8988T (cell line): ENCODE measurements at places on chromosomes 7 and 10.
A peak's percentile ranks its signal among the peaks of the same experiment; 100 is the strongest.

DNA sequence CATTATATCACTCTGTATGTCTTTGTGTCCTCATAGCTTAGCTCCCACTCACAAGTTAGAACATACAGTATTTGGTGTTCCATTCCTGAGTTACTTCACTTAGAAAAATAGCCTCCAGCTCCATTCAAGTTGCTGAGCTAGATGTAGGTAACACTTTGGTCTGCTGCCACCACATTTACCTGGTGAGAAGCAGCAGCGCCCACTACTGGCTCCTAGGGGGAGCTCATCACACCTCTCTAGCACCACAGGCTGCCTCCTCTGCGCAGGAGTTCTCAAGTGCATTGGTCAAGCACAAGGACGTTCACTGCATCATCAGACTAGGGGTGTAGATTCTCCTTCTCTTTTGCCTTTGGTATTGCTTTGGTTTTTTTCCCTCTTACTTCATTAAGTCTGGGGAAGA, 530.9 kb upstream of the AUTS2 start:
- DNase-seq = no peak

GRCh38 chr10:35540296-35541164, 64.6 kb upstream of the GJD4 start:
- DNase-seq = no peak

DNA sequence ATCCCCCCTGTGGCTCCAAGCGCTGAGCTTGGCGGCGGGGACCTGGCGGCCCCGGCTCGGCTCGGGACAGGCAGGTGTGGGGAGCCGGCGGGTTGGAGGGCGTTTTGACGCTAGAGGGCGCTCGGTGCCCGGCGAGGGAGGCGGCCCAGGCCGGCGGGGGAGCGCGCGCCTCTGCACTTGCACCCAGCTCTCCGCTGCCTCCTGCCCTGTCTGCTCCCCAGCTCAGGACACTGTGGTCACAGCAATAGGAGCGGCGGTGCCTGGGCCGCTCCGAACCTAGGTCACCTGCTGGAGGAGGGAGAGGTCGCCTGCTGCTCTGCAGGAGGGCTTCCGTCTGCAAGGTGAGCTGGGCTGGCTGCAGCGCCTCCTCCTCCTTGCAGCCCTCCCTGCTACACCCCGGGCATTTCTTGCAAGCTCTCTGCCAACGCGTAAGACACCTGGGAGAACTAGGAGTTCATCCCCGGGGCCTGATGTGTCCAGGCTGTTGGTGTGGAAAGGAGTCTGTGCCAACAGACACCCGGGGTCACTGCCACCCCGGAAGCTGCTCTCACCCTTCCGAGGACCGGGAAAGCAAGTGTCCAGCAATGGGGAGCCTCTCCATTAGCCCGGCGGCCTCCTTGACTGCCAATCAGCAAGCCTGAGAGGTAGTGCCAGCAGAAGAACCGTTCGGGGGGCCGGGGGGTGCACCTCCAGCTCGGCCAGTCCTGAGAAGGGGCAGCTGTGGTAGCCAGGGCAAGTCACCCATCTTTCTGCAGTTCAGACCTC, 620.4 kb downstream of the GALNT17 start:
- DNase-seq = no peak

DNA sequence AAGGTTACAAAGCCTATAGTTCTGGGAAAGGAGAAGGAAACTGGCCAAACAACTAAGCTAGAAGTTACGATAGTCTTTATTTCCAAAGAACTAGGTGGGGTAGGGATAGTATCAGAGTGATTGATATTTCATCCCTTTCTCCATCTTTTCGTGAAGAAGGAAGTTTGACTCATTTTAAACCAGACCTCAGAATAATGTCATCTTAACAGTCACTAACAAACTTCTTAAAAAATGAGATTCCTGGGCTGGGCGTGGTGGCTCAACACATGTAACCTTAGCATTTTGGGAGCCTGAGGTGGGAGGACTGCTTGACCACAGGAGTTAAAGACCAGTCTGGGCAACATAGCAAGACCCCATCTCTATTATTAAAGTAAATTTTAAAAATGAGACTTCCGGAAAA, 69.4 kb downstream of the ARL4A start:
- DNase-seq = no peak

DNA sequence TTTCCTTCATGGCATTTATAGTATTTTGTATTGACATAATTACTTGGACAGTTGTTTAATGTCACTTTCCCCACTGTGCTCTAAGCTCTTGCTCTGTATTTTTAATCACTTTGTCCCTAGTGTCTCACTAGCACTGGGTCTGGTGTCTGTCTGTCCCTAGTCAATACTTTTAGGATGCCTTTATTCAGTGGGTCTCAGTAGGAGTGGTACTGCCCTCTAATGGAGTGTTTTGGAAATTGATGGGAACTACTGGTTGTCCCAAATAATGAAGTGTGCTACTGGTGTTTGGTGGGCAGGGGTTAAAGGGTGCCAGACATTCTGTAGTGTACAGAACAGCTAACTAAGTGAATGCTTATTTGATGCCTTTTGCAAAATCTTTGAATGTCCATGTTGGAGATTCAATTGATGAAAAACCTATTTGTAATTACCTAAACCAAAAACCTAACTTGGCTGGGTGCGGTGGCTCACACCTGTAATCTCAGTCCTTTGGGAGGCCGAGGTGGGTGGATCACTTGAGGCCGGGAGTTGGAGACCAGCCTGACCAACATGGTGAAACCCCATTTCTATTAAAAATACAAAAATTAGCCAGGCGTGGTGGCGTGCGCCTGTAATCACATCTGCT, 33.3 kb downstream of the CDK14 start:
- no peak for DNase-seq

- DNase-seq = no peak
These were observed 91.0 kb downstream of the MICALL2 start for GRCh38 chr7:1368184-1368681.

DNA sequence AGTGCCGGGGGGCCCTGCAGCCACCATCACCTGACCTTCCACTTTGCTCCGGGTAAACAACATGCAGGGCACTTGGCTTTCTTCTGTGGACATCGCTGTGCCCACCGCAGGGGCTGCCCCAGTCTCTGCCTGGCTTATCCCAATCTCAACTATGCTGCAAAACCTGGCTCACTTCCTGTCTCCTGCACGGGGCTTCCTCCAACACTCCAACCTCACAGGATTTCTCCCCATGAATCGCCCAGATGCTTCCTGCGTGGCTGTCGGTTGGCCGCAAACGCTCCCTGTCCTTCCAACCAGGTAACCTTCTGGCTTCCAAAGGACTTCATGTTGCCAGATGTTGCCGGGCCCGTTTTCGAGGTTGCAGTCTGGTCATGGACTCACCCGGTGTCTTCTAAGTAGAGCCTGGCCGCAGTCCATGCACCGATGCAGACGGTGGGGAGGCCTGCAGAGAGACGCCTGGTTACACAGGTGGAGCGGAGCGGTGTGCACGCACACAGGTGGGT, 109.0 kb downstream of the VIPR2 start:
- DNase-seq = no peak

GRCh38 chr10:107118866-107119265, 45.6 kb downstream of the SORCS1 start:
- DNase-seq = no peak

DNA sequence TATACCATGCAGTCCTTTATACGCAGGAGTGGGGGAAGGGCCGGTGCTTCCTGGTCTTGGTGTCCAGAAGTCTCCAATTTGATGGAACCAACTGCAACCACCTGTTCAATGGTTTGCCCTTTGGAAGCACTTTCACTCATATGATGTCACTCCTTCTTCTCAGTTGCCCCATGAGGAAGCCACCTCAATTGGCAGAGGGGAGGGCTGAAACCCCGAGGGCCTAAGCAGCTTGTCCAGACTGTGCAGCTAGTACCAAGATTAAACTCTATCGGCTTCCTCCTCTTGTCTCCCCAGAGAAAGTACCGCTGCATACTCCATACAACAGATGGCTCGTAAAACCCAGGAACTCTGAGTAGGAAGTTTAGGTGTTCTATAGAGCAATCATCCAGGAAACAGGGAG, 789.4 kb downstream of the TYW1 start:
- DNase-seq = no peak

GRCh38 chr10:104802941-104803340, 161.9 kb downstream of the SORCS3 start:
- no peak for DNase-seq

GRCh38 chr10:36739884-36740445, 385.4 kb upstream of the ANKRD30A start:
- no peak for DNase-seq

DNA sequence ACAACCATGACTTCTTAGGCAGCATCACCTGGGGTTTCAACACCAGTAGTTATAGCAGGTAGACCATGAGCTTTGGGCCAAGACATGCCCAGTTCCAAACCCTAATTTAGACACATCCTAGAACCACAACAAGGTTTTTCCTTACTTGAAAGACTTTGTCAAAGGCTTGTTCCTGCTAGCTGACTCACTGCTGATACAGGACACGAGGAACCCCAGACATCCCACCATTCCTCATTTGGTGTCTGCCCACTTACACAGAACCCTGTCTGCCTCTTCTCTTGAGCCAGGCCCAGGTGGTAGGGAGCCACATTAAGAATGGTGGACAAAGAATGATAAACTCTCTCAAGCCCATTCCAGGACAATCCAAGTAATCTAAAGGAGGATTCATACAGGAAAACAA, 109.0 kb downstream of the CCDC71L start:
- no peak for DNase-seq

- no peak for DNase-seq
These were observed 18.7 kb downstream of the CNPY1 start for GRCh38 chr7:155527664-155528063.

DNA sequence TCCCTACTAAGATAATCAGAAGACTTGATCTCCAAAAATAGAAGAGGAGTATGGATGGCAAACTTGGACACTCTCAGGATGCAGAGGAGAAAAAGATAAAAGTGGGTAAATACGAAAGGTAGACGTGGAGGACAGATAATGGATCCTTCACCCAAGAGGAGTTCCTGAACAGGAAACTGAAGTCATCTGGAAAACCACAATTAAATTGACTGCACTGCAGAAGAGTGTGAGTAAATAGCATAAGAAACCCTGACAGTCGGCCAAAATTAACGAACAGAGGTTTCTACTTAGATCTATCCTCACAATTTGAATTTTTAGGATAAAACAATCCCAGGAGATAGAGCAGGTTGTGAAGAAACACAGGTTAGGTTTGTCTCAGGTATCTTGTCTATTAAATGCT, 70.5 kb downstream of the SDK1 start:
- no peak for DNase-seq

DNA sequence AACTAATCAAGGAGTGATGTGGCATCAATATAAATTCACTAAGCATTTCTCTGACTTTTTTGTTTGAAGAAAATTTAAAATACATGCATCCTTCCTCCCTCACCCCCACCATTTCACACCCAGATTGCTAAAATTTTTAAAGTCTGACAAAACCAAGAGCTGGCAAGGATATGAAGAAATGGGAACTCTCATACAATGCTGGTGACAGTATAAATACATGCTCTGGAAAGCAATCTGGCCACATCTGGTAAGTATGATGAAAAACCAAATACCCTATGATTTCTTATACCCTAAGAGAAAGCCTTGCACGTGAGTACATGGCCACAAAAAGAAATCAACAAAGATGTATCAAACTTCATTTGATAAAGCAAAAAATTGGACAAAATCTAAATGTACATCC, 31.2 kb downstream of the P4HA1 start:
- DNase-seq = no peak

- no peak for DNase-seq
These were observed 24.6 kb upstream of the NAMPT start for GRCh38 chr7:106309362-106309761.

GRCh38 chr10:133072720-133073390, 14.9 kb upstream of the ADGRA1 start:
- DNase-seq = no peak

DNA sequence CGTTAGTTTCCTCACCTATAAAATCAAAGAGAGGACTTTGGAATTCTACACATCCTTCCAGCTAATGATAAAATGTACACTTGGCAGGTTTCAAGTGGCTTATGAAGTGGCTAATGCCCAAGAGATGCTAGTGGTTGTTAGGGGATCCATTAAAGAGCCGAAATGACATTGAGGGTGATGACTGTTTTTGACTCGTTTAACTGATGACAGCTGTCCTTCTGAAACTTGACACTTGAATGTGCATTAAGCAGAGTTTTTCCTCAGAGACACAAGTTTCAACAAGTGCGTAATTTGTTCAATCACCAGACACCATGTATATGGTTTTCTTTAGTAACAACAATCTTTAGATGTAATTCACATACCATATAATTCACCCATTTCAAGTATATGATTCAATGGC, 1.6 kb upstream of the PRF1 start:
- DNase-seq = no peak

- no peak for DNase-seq
These were observed 30.7 kb downstream of the ST8SIA6 start for GRCh38 chr10:17423632-17424186.

DNA sequence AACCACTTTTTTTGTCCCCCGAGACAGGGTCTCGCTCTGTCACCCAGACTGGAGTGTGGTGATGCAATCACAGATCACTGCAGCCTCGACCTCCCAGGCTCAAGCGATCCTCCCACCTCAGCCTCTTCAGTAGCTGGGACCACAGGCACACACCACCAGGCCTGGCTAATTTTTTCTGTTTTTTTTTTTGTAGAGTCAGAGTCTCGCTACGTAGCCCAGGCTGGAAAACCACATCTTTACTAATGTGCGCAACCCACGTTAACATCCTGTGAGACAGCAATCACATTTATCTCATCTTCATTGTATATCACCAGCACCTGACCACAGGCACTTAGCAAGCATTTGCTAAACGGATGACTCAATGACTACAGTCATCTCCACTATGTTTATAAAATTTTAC, 77.8 kb upstream of the ATP6V0A4 start:
- DNase-seq = no peak

DNA sequence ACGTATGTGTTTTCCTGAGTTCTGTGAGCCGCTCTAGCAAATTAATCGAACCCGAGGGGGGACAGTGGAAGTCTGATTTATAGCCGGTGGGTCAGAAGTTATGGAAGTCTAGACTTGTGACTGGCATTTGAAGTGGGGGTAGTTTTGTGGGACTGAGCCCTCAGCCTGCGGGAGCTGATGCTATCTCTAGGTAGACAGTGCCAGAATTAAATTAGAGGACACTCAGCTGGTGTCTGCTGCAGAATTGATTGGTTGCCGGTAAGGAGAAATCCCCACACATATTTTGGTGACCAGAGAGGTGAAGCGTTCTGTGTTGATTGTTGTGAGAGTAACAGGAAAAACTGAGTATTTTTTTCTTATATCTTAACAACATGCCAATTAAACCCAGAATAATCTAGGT, 143.8 kb upstream of the ADCY1 start:
- no peak for DNase-seq

DNA sequence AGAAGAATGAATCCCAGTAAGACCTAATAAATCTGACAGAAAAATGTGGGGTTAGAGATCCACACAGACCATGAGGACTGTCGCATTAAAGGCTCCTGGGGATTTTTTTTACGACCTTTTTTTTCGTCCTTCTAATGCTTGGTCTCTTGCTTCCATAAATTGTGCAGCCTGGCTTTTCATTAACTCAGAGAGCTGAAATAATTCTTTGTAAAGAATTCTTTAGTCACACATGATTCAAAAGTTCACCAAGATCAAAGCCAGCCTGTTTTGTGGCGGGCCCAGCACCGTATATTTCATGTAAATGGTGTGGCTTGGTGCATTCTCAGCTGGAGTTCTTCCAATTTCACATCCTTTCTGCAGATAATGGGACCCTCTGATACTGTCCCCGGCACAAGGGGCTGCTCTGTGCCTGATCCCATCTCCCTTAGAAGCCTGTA, 206.6 kb upstream of the BMPER start:
- no peak for DNase-seq

GRCh38 chr7:141158561-141158960, 84.7 kb downstream of the TMEM178B start:
- DNase-seq = peak; percentile 23

GRCh38 chr7:158135931-158136330, 451.7 kb downstream of the PTPRN2 start:
- no peak for DNase-seq
